ENCODE measurements at places on chromosomes 7 and 10.

DNA sequence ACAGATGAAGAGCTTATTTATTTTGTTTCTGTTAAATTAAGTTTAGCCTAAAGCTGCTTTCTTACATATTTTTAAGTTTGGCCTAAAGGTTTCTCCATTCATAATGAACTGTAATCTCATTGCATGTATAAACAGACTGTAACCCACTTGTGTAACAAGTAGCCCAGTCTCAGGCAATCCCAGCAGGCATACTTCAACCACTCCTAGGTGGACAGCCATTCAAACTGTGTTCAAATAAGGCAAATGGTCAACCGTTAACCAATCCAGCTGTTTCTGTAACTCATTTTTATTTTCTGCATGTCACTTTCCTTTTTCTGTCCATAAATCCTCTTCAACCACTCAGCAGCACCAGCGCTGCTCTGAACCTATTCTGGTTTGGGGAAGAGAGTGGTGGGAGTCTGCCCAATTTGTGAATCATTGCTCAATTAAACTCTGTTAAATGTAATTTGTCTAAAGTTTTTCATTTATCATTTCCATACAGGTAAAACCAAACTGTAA, 35.9 kb downstream of the PHYHIPL start:
- no peak for DNase-seq

GRCh38 chr10:73332379-73332778, 26.3 kb downstream of the CFAP70 start:
- no peak for DNase-seq

DNA sequence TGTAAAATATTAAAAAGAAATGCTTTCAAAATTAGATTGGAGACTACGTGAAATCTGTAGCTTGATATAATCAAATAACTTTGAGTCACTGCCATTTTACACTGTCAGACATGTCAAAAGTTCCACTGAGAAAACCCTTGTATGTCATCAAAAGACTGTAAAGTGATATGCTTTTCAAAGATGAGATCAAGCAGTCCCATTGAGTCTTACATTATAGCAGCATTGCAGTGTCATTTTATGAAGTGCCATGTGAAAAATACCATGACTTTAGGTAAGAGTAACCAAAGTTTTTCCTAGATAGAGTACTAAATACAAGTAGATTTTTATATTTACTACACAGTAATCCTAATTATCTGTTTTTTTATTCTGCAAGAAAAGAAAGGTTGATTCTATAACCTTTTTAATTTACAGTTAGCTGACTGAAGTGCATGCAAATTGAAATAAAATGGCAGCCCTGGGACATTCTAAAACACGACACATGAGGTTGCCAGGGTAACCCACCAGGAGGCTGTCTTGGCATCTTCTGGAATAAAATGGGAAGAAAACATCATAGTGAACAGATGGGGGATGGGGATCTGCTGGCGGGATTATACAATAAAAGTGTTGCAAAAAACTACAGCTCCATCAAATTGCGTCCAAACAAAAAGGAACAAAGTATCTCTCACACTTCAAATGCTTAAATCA, 91.3 kb upstream of the TMEM106B start:
- no peak for DNase-seq

- DNase-seq: peak; percentile 28
Measured at GRCh38 chr7:134948246-134948645, 38.1 kb upstream of the AGBL3 start.

DNA sequence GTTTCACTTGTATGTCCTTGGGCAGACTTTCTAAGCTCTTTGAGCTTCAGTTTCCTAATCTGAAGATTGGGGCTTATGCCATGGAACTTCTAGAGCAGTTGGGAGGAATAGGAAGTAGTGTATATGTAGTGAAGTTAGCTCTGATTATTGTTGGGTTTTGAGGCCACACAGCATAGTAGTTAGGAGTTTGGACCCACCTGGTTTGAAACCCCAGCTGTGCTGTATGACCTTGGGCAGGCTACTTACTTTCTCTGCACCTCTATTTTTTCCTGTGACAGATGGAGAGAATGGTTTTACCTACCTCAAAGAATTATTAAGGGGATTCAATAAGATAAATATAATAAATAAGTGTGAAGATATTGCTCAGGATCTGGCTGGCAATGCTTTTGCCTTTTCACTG, 61.4 kb upstream of the ADRB1 start:
- no peak for DNase-seq

DNA sequence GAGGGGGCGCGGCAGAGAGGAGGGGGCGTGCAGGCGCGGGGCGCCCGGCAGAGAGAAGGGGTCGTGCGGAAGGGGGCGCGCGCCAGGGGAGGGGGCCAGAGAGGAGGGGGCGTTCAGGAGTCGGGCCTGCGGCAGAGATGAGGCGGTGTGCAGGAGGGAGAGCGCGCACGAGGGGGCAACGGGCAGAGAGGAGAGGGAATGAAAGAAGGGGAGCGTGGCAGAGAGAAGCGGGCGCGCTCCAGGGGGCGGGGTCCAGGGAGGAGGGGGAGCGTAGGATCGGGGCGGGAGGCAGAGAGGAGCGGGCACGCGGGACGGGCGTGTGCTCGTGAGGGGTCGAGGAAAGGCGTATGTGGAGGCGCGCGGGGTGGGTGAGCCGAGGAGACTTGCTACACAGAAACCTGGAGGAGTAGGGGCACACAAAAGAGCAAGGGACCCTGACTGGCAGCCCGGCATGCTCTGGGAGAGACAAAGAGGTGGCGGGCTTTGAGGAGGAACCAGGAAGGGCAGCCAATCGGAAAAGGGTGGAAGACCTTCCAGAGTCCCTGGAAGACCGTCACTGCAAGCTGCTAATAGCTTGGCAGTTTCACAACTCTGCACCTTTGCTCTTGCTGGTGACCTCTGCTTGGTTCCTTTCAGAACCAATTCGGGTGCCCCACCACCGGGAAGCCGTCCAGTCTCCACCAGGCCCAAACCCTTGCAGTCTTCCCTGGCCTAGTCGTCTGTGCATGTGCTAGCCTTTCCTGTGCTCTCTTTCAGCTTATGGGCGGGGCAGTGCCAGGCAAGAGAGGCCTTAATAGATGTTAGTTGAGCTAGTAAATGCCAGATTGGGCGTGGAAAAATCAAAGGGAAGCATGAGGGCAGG, 639 bp downstream of the DYDC2 start:
- DNase-seq: no peak

- no peak for DNase-seq
Measured at GRCh38 chr10:116694927-116695268, 47.5 kb downstream of the HSPA12A start.

- DNase-seq: no peak
Measured at GRCh38 chr10:128929131-128929530, 537.9 kb upstream of the MGMT start.

GRCh38 chr7:159007364-159007995, 137.2 kb downstream of the VIPR2 start:
- no peak for DNase-seq

DNA sequence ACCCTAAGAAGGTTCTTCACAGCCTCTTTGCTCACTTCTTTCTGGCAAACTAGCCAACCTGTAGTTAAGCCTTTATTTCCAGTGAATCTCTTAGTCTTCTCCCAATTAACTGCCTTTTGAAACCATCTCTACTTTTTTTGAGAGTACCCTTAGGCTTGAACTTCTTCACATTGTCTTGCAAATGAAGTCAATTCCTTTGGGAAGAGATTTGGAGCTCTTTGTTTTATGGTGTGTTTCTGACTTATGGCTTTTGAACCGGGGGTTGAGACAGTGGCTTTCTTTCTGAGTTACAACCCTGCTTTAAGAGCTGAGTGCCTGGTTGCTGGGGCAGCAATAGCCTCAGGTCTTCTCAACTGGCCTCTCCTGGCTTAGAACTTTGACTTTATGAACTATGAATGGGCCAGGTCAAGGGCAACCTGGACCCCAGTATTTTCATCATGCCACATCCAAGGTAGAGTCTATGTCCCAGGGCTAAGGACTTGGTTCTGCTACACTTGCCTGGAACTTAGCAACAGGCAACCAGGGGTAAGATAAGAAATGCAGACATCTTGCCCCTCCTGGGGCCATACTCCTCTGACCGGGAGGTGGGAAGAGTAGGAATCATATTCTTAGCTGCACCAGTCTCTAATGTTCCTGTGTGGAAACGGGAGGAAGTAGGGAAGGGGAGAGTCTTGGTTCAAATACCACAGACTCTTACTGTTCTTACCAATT, 53.0 kb downstream of the SP4 start:
- DNase-seq: no peak

DNA sequence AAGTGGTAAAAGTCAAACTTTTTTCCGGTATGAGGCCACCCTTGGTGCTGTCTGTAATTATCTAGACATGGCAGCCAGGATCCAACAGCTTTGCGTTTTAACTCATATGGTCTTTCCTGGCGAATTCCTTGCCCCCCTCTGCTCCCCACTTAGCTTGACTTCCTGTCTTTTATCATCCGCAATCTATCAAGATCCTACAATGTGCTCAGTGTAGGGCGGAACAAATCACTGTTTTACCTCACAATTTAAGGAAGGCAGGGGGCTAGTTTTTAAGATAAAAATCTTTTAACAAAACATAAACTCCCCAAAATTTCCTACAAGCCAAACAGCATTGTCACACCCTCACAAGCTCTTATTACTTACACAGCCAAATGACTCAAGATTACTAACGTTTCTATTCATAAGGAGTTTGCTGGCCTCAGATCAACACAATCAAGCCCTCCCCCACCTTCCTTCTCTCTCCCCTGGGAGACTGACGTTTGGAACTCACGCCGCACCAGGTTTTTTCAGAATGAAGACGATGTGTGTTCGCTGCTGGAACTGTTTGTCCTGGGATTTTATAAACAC, 1.3 kb upstream of the CDK14 start:
- peak; percentile 91 for DNase-seq
